ENCODE measurements at places on chromosomes 6 and 20.

DNA sequence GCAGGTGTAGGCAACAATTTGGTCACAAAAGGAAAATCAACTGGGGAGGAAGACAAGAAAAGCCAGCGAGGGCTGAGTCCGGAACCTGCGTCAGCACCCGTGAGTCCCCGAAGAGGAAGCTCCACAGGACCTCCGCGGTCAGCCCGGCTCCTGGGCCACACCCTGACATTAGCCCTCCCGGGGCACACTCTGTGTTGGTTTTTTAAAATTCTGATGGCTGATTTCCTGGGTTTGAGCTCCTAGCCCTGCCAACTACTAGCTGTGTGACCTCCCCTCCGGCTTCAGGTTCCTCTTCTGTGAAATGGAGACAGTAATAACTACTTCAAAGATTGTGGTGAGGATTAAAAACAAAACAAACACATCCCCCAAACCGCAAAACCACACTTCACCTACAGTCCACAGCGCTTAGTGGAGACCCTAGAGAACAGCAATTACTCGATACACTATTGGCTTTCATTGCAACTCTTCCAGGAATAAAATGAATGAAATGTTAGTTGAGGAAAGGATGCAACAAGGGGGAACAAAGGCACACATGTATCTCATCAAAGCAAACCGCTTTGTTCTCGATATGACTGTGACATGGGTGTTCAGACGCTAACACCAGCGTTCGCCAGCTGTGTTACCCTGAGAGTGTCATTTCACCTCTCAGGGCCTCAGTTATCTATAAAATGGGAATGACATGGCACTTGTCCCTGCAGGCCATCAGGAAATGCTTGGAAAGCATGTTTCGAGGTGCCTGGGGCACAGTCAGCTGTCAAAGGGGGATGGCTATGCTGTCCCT is 985 bp downstream of the ZBP1 start:
- no peak for DNase-seq

GRCh38 chr20:41261790-41262717 is 55.5 kb downstream of the ZHX3 start:
- DNase-seq, result peak; percentile 3

DNA sequence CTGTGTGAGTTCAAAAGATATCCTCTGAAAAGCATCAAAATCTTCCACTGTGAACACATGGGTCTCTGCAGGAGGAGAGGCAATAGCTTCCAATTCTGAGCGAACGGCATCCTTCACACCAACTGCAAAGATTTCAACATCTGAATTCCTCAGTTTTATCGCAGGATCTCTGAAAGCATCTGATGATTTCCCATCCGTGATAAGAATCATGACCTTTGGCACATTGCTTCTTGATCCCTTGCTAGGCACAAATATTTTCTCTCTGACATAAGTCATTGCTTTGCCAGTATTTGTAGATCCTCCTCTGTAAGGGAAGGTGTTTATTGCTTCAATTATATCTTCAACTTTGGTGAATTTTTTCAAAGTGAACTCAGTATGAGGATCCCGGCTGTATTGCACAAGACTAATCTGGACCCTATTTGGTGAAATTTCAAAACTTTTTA is 22.7 kb downstream of the COL12A1 start:
- DNase-seq, result no peak

DNA sequence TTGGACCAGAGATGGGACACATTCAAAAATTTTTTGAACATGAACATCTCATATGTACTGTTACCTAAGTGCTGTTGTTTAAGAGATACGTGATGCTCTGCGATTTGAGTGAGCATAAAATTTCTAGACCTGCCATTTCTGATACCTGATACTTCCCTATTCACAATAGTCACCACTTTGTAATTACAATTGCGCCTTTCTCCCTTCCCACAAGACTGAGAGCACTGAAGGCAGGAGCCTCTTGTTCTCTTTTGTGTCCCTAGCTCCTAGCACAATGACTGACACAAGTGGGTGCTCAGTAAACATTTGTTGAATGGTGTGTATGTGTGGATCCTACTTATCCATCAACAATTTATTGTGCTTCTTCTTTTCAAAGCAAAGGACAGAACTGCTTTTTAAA is 92.8 kb upstream of the TMEM30A start:
- DNase-seq, result peak; percentile 62

DNA sequence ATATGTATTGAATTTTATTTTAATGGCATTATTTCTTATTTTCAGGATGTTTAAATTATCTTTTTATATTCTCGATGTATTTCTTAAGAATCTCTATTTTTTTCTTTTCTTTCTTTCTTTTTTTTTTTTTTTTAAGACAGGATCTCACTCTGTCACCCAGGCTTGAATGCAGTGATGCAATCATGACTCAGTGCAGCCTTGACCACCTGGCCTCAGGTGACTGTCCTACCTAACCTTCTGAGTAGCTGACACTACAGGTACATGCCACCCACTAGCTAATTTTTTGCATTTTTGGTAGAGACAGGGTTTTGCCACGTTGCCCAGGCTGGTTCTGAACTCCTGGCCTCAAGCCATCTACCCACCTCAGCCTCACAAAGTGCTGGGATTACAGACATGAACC is 143.8 kb upstream of the LAMA2 start:
- DNase-seq, result no peak

DNA sequence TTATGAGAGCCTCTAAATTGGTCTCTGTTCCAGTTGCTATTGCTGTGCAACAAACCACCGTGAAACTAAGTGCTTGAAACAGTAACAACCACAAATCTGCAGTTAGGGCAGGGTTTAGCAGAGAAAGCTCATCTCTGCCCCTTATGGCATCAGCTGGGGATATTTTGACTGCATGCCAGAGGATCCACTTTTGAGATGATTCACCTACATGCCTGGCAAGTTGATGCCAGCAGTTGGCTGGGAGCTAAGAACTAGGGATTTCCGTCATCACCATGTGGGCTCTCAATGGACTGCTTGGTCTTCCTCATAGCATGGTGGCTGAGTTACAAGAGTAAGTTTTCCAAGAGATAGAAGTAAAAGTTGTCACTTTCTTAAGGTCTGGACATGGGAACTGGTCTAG is 35.1 kb downstream of the PLCB4 start:
- DNase-seq, result peak; percentile 49

DNA sequence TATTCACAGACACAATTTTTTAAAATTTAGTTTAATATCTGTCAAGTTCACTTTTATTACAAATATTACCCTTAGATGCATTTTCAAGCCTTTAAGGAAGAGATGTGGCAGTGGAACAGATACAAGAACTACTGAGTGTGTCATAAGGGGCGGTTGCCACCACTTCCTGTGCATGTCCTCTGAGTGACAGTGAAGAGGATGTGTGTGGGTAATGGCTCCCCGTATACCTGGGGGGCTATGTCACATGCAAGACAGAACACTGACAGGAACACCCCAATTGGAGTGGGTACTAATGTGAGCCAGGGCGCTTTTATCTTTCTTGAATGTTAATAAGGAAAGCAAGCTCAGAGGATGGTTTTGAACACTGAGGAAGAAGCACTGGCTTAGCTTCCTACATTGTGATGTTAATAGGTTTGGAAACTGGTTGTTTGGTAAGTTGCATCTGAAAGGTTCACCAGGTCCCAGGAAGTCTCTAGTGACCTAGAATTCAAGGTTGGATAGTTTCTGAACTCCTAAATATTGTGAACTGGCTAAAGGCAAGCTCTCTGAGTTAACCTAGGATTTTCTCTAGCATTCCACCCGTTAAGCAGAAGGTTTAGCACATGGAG is 83.4 kb upstream of the ASF1A start:
- DNase-seq, result no peak

GRCh38 chr6:14660806-14661579 is 543.4 kb downstream of the CD83 start:
- no peak for DNase-seq

- DNase-seq, result no peak
These were observed 5.0 kb downstream of the SLC12A5 start for GRCh38 chr20:46034039-46034438.

DNA sequence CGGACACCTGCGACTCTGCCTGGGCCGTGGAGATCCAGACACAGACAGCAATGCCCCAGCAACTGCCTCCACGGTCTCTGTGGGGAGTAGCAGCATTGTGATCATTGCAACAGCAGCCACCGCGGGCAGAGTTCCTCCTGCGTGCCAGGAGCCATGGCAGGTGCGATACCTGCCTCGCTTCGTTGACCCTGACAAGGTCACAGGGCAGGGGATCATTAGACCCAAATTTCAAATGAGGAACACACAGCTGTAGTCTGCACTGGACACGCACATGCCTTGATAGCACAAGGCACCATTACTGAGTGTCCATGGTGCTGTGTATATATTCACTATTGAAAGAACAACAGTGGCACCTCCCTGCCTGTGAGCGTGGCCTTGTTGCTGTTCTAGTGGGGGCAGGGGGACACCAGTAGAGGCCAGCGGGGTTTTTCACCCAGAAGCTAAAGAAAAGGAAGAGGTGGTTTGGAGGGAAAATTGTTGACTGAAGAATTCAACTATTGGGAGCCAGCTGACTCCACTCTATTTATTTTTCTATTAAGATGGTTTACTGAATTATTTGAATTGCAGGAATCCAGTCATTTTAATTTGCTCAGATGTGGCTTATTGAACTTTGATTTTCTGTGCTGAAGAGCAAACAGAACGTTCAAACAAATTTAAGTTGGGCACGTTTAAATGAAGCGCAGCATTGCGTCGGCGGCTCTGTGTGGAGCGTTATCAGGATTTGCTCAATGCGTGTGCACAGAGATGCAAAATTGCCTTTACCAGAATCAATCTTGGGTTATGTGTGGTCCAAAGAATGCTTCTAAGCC is 60.2 kb upstream of the RPS6KA2 start:
- no peak for DNase-seq

DNA sequence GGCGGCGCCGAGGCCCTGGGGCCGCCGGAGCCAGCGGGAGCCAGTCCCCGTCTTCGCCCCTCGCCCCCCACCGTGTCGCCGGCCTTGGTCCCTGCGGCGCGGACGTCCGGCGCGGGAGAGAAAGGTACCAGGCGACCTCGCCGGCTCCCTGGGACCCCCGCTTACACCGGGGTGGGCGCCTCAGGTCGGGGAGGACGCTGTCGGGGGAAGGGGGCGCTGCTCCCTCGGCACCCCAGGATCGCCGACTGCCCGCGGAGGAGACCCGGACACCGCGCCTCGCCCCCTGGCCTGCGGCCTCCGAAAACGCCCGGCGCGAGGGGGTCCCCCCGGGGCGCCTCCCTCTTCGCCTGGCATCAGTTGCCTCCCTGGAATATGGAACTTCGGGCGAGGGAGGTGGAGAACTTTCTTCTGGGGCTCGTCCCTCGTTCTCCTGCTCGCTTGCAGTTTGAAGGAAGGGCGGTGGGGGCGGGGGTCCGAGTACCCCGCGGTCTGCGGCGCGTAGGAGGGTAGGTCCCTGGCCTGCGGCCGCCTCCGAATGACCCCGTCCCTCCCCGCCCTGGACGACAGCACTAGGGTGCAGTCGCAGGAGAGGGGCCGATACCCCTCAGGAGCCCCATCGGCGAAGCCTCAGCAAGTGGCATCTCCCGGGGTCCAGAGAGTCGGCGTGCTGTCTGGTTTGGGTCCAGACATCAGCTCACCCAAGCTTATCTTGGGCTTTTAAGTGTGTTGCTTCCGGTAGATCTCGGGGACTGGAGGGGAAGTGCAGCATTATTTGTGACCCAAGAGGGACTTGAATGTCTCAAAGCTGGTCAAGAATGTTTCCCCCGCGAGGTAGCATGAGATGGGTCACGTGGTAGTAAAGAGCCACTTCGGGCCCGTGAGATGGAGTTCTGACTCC is 549 bp downstream of the ANKRD6 start:
- DNase-seq, result peak; percentile 87

DNA sequence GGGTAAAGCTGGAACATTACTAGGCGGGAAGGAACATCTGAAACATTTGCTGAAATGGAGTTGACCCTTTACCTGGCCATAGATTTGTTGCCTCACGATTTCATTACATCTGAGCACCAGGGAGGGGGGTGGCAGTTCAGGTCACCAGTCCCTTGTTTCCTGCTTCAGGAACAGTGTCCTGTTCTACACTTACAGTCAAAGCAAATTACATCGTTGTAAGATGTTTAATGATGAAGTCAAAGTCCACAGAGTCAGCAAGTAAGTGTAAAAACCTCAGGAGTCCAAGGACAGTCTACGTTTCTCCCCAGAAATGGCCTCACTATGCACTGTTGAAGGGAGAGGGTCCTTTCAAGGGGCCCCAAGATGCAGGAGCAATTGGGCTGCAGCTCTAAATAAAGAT is 8.9 kb upstream of the MICB start:
- DNase-seq, result no peak

DNA sequence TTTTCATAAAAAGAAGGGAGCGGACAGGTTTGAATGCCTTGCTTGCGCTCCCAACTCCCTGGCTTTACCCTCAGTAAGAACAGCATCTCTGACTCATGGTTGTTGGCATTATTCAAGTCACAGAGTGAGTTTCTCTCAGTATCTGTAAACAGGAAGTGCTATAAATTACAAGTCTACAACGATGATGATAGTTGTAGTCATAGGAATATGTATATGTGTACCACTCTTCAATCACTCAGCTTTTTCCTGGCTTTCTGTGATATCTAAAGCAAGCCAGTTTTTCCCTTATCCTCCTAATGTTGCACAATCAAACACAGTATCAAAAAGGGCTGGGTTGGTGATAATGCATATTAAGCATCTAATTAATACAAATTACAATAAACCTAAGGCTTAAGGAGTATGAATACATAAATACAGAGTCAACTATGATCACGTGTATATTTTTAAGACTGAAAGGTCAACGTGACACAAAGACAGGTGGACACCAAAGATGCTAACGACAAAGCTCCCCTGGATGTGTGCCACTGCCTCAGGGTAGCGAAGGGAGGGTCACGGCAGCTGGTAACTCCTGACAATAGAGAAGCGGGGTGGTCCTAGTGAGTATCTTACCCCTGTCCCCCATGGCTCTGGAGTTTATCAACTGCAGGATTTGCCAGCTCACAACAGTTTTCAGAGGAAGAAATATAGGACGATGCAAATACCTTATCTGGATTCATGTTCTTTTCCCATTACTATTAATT is 202.8 kb downstream of the BTBD9 start:
- peak; percentile 69 for DNase-seq

All from NCI-H69 (cell line).